Liver (tissue), 10 donors: ENCODE measurements at places on chromosomes 12 and 14. TPM values are rescaled to one million over a fixed set of nuclear protein-coding genes. Genes with fewer than 3 reads are reported as not detected.

The SERPINA10 gene
- 131 TPM for polyA plus RNA-seq

DNA sequence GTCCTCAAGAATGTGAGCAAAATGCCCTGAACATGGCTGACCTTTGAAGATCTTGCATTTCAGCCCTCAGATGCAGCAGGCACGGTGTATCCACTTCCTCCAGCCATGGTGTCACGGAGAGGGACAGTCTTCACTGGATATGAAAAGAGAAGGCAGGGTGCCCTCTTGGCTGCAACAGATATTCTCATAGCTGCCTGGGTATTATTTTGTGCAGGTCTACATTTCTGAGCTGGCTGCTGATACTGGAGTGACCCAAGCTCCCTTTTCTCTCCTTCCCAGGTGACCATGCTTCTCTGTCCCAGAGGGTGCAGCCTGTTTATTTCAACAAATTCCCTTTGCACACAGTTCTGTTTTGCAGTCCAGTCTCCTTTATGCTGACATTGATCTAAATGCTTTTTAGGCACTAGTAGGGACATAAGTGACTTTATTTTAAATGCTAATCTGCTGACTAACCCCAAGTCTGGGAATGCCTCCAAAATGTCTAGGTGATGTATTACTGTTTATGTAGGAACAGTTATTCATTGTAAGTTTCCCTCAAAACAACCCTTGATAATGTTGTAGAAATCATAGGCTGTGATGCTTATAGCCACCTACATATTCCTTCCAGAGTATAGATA, 17.4 kb upstream of the PYGL start:
- DNase-seq, result no peak

DNA sequence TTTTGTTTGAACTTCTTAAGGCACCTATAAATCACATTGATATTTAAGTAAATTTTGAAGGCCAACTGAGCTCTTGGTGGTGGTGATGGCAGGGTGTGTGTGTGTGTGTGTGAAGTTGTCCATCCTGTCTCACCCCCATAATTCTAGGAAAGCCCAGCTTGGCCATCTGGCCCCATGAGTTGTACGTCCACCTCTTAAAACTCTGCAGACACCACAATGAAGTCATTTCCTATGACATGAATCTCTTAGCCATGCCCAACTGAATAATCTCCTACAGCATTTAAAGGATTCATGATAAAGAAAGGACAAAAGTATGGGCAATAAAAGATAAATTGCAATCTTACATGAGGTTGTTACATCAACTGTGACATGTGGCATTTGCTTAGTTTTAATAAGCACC, 123.4 kb downstream of the TTC7B start:
- DNase-seq, result no peak

The DHRS2 gene
- 0.33 TPM for polyA plus RNA-seq

The RPL36AL gene
- 268 TPM for polyA plus RNA-seq

The HOMEZ gene
- 2.8 TPM for polyA plus RNA-seq

DNA sequence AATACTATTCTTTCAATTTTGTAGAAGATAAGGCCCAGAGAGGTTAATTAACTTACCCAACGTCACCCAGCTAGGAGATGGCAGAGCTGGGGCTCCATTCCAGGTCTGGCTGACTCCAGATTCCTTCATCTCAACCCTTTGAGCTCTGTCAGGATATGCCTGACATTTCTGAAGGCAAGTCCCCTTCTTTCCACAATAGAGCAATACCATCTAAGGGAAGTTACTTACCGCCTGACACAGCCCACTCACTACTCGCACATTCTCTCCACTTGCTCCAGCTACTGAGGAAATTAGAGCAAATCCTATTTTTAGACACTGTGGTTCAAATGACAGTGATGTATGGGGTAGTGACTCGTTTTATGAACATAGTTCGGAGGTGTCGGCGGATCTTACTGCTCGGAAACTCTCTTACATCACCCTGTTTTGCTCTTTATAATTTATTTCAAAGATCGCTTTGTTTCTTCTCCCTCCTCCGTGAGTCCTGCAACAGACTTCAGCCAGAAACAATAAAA, 2.0 kb upstream of the WSCD2 start:
- DNase-seq, result no peak

DNA sequence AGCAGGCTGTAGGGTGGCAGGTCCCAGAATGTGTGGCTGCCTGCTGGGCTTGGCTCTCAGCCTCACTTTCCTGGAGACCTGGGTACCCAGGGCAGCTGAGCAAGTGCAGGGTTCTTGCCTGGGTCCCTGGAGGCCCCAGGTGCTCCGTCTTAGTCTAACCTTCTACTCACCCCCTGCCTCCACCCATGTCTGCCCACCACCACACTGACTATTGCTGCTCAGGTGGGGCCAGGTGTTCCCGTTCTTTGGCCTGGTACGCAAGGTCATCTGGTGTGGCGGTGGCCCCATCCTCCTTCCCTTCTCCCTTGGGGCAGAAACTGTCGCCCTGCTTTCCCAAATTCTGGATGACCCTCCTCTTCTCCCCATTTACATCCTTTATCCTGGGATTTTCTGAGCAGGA, 319.9 kb downstream of the TMEM121 start:
- no peak for DNase-seq
